Peyer's patch (tissue), 4 donors: ENCODE measurements at places on chromosomes 16 and 17. TPM values are rescaled to one million over a fixed set of nuclear protein-coding genes. Genes with fewer than 3 reads are reported as not detected.

PTGES3L gene
- total RNA-seq: 5.5 TPM

CIITA gene
- total RNA-seq: 107 TPM

SLC6A2 gene
- not detected for total RNA-seq

TPSD1 gene
- 24.1 TPM for total RNA-seq

TPPP3 gene
- total RNA-seq: 6.8 TPM

VAT1 gene
- total RNA-seq: 52.8 TPM

GRCh38 chr17:73067075-73067474, 25.4 kb downstream of the SLC39A11 start:
- no peaks in the 10 kb centered on the region for H3K27me3 ChIP-seq
- H3K4me1 ChIP-seq: no peaks in the 10 kb centered on the region
- H3K27ac ChIP-seq: no peak overlapping the region

GRCh38 chr17:17577373-17577772, 14.1 kb downstream of the PEMT start:
- H3K36me3 ChIP-seq: no peaks in the 10 kb centered on the region
- no peaks in the 10 kb centered on the region for H3K27me3 ChIP-seq
- no peak overlapping the region for H3K27ac ChIP-seq
- no peak overlapping the region for H3K4me3 ChIP-seq

DNA sequence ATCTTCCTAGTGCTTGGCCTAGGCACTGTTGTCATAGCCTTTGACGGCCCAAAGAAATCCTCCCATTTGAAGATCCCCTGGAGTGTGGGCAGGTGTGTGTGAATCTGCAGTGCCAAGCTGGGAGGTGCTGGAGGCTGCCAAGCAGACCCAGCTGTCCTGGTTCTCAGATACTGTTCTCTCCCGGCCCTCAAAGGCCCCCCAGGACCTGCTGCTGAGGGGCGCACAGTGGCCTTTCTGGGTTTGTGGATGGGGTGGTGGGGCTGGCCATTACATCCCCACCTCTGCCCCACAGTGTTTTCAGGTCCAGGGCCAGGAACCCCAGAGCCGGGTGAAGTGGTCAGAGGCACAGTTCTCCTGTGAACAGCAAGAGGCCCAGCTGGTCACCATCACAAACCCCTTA, 60.5 kb downstream of the MRC2 start:
- H3K27ac ChIP-seq: no peak overlapping the region
- no peaks in the 10 kb centered on the region for H3K27me3 ChIP-seq
- no peak for DNase-seq
- no peaks in the 10 kb centered on the region for H3K36me3 ChIP-seq
- H3K4me3 ChIP-seq: no peak overlapping the region

DNA sequence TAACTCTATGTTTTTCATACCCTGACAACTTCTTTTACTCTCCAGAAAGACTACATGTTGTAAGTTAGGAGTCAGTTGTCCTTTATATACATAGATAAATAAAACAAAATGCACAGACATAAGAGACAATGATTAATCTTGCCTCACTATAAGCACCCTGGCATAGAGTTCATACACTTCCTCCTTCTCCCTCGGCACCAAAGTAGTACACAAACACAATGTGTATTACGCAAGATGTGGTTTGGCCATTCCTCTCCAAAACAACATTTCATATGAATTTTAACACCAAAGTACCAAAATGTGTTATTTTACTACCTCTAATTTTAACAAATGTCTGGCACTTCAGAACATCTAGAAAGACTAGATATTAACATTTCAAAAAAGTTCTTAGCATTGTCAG, 17.2 kb upstream of the SLFN11 start:
- no peaks in the 10 kb centered on the region for H3K4me1 ChIP-seq
- no peak overlapping the region for H3K4me3 ChIP-seq
- H3K27me3 ChIP-seq: no peaks in the 10 kb centered on the region
- no peak for DNase-seq

DNA sequence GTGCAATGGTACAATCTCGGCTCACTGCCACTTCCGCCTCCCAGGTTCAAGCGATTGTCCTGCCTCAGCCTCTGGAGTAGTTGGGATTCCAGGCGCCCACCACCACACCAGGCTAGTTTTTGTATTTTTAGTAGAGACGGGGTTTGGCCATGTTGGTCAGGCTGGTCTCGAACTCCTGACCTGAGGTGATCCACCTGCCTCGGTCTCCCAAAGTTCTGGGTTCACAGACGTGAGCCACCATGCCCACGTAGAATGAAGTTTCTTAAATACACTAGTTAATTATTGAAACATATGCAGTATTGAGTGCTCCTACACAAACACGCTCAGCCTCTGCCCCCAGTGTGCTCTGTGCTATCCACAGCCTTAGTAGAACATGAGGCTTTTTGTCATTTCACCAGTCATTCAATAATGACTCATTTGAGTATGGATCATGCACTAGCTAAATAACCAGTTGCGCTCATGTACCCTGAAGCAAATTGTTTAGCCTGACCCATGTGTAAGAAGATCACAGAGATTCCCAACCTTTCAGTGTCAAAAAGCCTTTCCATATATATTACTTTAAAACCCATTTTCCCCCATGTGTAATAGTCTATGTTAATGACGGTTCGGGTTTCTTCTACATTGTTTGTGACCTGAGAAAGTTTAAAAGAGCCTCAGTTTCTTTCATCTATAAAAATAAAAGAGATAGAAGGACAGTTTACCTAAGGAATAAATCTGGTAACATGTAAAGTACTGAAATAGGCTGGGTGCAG, 49.7 kb downstream of the TUBD1 start:
- H3K4me1 ChIP-seq: peaks cover 17% of the 10 kb centered on the region
- peak overlapping the region; percentile 22 for H3K4me3 ChIP-seq
- H3K36me3 ChIP-seq: no peaks in the 10 kb centered on the region
- peak; percentile 82 for DNase-seq
